Stimulated activated CD8-positive, alpha-beta memory T cell treated with anti-CD3 and anti-CD28 coated beads, Interleukin-4, amount 100 ng/mL, for 4 hours (primary cell): ENCODE measurements at places on chromosomes 5 and 9.

DNA sequence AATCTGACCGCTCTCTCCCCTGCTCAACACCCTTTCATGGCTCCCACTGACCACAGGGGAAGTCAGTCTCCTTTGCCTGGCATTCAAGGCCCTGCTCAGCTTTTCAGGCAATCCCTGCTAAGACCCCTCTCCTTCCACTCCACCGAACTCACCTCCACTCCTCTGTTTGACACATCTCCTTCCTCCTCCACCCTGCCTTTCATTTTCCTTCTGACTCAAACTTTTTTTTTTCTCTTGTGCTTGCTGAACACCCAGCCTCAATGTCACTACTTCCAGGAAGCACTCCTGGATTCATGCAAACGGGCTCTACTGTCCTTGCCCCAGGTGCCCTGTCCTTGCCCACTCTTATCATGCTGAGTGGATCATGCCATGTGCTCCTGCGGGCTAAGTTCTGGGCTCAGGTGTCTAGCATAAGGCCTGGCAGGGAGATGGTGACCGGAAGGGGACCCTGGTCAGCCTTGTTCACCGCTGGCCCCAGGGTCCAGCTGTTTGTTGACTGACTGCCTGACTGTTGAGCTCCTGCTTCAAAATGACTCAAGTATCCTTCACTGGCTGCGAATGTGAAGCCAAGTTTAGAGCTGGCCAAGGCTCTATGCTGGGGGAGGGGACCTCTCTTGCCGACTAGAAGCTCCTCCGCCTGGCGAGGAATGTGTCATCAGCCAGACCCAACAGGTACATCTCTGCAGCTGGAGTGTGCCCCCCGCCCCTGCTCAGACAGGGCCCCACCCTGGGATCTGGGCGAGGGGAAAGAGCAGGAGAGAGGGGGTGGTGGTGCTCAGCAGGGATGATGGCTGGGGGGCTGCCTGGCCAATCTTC is 6.2 kb downstream of the NR5A1 start:
- DNase-seq = no peak

DNA sequence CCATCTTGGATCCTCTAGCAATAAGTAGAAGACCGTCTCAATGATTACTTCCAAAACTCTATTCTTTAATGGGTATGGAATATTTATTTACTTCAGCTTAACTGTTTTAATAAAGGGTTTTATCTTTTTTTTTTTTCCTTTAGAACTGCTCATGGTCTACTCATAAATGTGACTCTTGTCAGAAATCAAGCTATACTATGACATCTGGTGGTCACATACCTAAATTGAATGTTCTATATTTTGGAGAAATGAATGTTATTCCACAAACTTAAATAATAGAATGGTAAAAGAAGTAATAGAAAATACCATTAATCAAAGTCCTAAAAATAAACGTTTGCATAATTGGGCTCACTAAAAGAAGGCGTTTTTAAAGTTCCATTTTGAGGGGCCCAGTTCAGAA is 131.2 kb upstream of the PLCXD3 start:
- no peak for DNase-seq

DNA sequence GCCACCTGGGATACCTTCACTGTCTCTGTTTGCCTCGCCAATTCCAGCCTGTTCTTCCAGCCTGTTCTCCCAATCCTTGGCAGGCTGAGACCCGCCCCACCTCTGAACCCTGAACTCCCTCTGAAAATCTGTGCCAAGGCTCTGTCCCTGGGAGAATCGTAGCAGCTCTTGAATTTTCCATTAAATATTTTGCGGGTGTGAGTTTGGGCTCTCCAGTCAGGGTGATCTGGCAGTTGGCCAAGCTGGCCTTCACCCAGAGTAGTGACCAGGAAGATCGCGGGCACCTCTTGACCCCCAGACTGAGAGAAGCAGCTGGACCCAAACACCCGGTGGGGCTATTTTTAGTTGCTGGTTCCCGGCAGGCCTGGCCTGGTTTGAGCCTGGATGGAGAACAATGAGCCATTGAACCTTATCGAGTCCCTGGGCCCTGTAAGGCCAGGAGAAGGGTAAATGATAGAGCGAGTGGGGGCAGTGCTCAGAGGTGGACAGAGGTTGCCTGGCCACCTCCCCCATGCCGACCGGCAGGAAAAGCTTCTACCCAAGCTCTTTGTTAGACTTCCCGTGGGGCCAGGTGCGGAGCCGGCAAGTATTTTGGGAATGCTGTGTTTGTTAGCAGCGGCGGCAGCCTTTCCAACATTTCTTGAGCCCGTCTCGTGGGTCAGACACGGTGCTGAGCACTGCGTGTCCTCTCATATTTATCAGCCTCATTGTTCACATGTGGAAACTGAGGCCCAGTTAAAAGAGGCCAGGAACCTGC is 146.2 kb downstream of the RGS3 start:
- DNase-seq = no peak

GRCh38 chr9:87792831-87793288 is 66.9 kb downstream of the CTSL start:
- DNase-seq = no peak

DNA sequence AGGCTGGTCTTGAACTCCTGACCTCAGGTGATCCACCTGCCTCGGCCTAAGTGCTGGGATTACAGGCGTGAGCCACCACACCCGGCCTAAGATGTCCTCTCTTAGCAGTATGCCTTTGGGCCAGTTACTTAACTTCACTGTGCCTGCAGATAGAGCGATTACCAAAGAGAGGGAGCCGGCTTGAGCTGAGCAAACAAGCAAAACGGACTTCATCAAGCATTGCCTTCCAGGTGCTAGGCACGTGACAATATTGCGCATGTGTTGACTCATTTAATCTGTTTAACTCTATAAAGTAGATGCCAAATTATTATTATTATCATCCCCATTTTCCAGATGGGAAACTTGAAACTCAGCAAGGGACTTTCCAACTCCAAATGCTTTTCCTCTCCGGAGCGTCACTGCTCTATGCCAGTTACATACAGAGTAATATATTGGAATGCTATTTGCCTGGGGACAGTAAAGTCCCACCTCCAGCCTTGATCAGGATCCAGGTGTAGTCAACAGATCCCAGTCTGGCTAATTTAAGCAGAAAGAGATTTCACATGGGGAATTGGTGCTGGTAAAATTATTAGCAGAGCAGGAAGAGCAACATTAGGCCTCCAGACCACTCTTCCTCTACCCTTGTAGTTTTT is 5.6 kb upstream of the C9orf152 start:
- no peak for DNase-seq

DNA sequence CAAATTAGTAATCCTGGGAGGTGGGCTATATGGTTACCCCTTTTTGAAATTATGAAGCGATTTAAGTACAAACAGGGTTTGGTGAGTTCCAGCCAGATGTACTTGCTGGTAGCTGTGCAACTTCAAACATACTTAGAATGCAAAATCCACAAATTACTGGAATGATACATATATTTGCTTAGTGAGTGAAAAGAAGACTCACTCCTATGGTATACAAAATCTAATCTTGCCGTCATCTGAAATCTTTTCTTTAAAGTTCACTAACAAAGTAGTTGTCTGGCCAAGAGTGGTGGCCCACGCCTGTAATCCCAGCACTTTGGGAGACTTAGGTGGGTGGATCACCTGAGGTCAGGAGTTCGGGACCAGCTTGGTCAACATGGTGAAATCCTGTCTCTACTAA is 64.9 kb upstream of the TJP2 start:
- DNase-seq = no peak

DNA sequence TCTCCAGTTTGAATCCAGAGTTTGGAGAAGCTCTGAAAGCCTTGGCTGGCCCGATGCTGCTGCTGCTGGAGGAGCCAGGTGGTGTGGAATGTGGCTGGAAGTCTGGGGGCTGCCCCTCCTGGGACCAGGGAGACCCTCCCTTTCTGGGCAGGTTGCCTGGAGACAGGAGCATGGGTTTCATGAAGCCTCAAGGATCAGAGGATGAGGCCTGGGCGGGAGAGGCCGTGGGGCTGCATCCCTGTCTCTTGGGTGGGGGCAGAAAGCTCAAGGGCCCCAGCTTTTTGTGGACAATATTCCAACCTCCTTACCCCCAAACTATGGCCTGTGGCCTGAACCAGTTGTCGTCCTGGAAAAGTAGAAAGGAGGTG is 10.1 kb downstream of the FGF18 start:
- DNase-seq = no peak

GRCh38 chr9:131733541-131734061 is 6.3 kb downstream of the RAPGEF1 start:
- DNase-seq = no peak

DNA sequence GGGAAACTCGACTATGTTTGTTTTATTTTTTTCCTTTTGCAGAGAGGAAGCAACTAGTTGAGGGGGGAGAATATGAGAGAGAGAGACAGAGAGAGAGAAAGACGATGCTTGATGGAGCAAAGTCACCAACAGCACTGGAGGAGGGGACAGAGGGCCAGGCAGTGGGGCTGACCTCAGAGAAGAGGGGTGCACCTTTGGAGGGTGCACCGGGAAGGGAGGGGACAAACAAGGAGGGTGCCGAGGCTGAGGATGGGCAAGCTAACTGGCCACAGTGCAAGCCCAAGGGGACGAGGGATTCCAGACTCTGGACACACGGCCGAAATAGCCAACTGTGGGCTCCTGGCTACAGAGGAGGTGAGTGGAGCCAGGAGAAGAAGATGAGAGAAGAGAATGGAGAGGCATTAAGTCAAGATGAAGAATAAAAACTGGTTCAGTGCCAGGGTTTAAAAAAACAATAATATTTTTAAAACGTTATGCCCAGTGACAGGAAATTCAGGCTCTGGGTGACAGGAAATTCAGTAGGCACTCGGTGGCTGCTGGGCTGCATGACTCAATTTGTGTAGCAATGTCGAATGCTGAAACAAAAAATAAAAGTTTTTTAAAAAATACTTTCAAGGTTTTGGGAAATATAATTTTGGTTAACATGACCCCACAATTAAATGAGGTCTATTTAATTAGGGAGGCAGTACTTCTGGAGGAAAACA is 13.3 kb upstream of the GLRX start:
- DNase-seq = no peak

DNA sequence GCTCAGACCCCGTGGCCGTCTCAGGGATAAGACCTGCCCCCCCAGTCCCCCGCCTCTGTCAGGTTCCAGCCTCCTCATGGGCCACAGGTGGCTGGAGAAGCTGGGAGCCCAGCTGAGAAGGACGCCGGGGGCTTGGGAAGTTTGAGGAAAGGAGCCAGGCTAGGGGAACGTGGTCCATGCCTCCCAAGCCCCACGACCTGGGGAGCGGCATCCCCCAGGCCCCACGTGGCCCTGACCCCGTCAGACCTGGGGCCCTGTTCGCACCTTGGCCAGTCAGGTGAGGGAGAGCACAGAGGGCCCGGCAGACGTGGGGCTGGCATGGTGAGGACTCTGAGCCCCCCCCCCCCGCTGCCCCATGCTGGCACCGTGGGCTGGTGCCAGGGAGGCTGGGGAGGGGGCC is 3.7 kb downstream of the GPSM1 start:
- no peak for DNase-seq

DNA sequence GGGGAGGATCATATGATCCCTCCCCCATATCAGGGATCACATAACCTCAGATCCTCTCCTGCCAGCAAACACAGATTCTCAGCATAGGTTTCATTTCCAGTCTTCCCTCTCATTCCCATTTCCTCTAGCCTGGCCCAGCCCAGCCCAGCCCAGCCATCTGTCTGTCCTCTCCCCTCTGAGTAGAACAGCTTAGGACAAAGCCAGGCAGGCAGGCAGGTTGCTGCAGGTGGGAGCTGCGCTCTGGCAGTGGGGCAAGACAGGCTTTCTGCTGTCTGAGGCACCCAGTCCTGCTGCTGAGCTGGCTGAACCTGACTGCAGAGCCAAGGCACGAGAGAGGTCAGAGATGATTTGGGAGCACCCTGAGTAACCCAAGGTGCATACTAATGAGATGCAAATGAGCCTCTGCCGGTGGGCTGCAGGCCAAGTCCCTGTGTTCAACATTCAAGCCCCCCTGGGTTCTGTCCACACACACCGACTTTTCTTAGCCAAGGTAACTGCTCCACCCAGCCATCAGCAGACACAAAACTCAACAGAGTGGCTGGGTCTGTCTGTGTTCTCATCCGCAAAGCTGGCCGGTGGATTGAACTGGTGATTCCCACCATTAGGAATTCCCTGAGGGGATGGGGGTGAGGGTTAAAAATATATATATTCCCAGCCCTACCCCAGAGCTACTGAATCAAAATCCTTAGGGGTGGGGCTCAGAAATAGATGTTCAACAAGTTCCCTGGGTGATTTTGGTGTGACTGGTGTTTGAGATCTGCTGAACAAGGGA is 9.1 kb downstream of the FAT2 start:
- DNase-seq = no peak

DNA sequence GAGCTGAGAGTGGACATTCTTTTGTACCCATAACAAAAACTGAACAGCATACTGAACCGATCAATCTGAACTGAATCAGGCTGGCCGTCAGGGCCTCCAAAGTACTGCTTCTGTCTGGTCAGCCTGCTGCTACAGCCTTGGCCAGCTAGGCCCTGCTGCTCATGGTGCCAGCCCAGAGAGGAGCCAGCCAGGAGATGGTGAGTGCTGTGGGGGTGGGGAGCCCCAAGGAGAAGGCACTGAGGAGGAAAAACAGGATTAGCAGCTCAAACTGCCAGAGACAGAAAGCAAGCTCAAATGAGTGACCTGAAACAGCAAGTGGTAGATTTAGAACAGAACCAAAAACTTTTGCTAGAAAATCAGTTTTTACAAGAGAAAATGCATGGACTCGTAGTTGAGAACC is 23.9 kb downstream of the SRP19 start:
- no peak for DNase-seq

DNA sequence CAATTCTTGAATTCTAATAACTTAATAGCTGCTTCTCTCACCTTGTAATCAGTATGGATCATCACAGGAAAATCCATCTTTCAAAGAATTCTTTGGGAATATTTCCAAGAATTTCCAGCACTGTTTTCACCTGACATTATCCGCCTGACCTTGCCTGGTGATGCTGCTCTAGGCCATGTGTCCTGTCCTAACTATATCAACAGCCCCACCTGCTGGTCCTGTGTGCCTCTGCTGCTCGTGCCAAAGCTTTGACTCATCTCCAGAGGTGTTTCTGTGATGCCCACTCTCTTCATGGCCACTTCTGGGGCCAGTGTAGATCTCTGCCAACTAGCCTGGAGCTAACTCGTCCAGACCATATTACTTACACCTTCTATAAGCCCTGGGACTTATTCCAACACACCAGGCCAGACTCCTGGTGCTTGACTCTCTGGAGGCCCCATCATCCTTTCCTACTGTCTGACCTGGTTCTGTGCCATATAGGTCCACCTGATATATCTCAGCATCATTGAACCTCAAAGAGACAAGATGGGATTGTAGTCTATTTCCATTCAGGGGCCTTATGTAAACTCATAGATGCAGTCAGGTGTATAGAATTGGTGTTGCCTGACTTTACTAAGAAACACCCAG is 67.5 kb upstream of the CKMT2 start:
- DNase-seq = peak; percentile 19

DNA sequence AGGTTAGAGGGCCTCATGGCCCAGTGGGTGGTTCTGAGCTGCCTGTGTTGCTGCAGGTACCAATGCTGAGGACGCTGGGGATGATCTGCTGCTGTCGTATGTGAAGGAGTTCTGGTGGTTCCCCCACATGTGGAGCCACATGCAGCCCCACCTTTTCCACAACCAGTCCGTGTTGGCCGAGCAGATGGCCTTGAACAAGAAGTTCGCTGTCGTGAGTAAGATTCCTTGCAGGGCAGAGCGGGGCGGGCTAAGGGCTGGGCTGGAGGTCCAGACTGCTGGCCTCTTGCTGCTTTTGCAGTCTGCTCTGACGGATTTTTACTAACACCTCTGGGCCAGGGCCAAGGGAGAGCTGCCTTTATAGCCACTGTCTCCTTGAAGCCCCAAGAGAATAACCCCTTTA is 26.9 kb downstream of the NDST1 start:
- no peak for DNase-seq
